CMK (cell line): ENCODE measurements at places on chromosomes 16 and 17.

DNA sequence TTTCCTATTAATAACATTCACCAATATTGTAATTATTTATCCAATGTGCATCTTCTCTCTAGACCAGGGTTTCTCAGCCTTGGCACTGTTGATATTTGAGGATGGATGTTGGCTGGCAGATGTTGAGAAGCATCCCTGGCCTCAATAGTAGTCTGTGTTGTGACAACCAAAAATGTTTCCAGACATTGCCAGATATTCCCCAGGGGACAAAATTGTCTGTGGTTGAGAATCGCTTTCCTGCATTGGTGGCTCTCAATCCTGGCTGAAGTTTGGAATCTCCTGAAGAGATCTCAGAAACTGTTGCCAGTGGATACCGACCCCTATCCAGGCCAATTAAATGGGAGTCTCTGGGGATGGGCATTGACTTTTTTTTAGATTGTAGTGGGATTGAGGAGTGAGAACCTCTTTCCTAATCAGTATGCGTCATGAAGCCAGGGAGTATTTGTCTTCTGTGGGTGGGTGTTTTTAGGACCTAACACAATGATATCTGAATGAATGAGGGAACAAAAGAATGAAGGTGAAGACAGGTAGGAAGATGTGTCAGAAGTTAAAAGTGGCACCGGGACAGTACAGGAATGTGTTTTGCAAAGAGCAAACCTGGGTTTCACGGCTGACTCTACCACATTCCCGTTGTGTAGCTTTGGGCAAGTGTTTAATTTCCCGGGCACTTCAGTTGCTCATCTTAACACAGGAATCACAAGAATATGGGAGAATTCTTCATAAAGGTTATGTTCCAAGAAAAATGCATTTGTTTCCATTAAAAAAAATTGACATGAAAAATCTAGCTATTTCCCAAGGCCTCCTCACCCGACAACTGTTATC is 24.3 kb downstream of the HSD17B2 start:
- no peak for DNase-seq

DNA sequence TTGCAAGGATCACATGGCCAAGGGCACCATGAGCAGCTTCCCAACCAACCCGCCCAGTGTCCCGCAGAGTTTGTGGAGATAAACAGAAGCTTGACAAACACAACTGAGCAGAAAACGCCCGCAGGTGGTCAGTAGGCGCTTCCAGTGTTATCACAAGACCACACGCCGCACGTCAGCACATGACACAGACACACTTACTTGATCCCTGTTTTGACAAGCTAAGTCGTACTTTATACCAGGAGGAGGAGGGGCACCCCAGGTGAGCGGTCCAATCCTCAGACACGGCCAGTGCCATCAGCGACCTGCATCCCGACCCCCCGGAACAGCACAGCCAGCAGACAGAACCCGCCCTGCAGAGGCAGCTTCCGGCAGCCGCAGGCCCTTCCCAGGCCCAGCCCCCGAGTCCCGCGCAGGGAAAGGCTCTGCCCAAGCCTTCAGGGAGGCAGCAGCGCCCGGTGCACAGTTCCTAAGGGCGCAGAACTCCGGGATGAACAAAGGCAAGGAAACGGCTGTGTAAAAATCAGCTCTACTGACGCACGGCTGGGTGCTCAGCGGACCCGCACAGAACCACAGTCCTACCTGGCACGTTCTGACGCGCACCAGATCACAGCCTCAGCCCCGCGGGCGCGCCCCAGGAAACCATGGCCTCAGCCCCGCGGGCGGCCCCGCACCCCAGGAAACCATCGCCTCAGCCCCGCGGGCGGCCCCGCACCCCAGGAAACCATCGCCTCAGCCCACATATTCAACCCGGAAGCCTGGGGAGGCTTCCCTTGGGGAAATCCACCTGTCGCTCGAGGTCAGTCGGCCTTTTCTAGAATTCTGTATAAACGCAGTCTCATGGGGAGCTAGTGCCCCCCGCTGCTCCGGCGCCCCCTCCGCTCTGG is 27.8 kb downstream of the AXIN1 start:
- no peak for DNase-seq

GRCh38 chr17:59466946-59467801 is 98.2 kb upstream of the DHX40 start:
- no peak for DNase-seq

- no peak for DNase-seq
Measured at GRCh38 chr16:75258807-75259141, 7.3 kb upstream of the BCAR1 start.

GRCh38 chr17:3885970-3886369 is 6.9 kb downstream of the CAMKK1 start:
- no peak for DNase-seq
